WTC11 (cell line): ENCODE measurements at places on chromosomes 11 and 22. TPM values are rescaled to one million over a fixed set of nuclear protein-coding genes. Genes with fewer than 3 reads are reported as not detected.

TPH1 gene
- 0.07 to 0.14 TPM (median 0.11 TPM) in 3 replicates for total RNA-seq

ALG8 gene
- 63.8 to 72.2 TPM (median 67.2 TPM) in 3 replicates for total RNA-seq

OR52J3 gene
- total RNA-seq, result not detected in 3 replicates

TRIM48 gene
- total RNA-seq, result not detected in 3 replicates

GRCh38 chr11:12090061-12090591 is 20.3 kb upstream of the MICAL2 start:
- no peaks in the 10 kb centered on the region for H3K27me3 ChIP-seq
- no peak overlapping the region for H3K4me3 ChIP-seq
- no peaks in the 10 kb centered on the region for H3K36me3 ChIP-seq
- no peak for DNase-seq
- no peak overlapping the region for H3K27ac ChIP-seq

GRCh38 chr11:82757660-82758357 is 24.1 kb upstream of the FAM181B start:
- no peak overlapping the region for H3K4me3 ChIP-seq
- peaks cover 9% of the 10 kb centered on the region for H3K4me1 ChIP-seq
- no peak for DNase-seq
- no peaks in the 10 kb centered on the region for H3K27me3 ChIP-seq
- no peak overlapping the region for H3K27ac ChIP-seq
- H3K36me3 ChIP-seq, result no peaks in the 10 kb centered on the region

- H3K27ac ChIP-seq, result peak overlapping the region; percentile 98
- H3K36me3 ChIP-seq, result peaks cover 36% of the 10 kb centered on the region
- peaks cover 81% of the 10 kb centered on the region for H3K4me1 ChIP-seq
- DNase-seq, result no peak
- no peaks in the 10 kb centered on the region; the same call in 1 of the 2 replicates for H3K27me3 ChIP-seq
Measured at GRCh38 chr22:23229646-23230045, 49.3 kb downstream of the BCR start.

- peak overlapping the region; percentile 79 for H3K4me3 ChIP-seq
- peaks cover 32% of the 10 kb centered on the region for H3K4me1 ChIP-seq
- no peak for DNase-seq
Measured at GRCh38 chr11:65476632-65477148, 22.2 kb upstream of the MALAT1 start.

DNA sequence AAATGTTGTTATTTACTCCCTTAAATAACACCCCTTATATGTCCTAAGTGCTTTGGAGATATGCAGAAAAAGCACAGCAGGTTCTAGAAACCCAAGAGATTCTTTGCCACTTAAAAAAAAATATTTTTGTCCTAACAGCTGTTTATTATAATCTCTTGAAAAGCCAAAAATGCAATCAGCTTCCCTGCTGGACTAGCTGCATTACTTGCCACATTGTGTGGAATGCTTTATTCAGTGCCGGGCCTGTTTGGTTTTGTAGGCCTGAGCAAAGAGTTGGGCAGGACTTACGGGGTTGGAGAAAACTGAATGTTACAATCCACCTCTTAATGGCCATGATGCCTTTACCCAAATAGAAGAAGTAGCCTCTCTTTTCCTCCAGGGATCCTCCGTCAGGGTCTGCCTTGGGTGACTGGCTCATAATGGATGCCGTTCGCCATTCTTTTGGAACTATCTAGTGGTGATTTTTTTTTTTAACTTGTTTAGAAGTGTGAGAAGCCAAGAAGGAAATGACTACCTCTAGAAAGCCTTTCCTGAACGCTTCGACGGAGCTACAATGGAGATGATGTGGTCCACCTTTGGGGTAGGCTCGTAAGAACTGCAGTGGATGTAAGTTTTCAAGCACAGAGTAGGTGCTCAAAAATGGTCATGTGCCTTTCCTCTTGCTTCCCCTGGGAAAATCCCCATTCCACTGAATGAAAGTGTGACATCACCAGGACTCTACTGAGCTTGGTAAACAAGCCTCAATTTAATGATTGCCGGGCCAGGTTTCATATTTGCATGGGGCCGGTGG is 241.3 kb upstream of the NCAM1 start:
- no peak overlapping the region for H3K4me3 ChIP-seq
- no peaks in the 10 kb centered on the region for H3K27me3 ChIP-seq
- no peak overlapping the region for H3K27ac ChIP-seq

DNA sequence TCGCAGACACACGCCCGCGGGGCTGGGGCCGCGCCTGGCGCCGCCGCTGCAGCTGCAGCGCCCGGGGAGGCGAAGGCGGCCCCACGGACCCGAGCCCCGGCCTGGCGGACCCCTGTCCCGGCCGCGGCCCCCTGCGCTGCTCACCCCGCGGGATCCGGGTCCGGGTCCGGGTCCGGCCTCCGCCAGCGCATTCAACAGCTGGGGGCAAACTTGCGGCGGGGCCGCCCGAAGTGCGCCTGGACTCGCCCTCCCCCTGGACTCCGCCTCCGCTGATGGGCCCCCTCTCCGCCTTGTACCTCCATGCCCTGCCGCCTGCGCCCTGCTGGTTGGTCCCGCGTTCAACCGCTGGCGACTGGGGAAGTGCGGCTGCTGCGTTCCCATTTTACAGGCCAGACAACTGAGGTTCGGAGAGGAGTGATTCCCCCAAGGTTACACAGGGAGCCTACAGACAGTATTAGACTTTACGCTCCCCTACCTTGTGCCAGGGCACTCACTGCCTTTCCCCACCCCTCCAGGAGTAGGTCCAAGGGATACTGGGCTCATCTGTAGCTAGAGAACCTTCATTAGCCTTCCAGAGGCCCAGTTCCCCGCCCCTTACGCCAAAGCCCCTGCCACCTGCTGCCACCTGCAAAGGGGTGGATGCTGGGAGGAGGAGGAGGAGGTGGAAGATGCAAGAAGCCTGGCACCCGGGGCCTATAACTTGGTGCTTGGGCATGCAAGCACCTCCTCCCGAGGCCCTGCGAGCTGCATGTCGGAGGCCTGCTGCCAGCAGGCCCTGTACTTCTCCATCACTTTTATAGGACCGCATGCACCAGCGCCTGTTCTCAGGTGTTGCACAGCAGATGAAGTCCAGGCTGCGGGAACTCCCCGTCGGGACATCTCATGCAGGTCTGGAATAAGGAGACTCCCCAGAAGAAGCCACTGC is 694 bp upstream of the ELFN2 start:
- H3K27me3 ChIP-seq, result peaks cover 51% of the 10 kb centered on the region
- peak overlapping the region; percentile 57 for H3K4me3 ChIP-seq
- H3K4me1 ChIP-seq, result peaks cover 15% of the 10 kb centered on the region

DNA sequence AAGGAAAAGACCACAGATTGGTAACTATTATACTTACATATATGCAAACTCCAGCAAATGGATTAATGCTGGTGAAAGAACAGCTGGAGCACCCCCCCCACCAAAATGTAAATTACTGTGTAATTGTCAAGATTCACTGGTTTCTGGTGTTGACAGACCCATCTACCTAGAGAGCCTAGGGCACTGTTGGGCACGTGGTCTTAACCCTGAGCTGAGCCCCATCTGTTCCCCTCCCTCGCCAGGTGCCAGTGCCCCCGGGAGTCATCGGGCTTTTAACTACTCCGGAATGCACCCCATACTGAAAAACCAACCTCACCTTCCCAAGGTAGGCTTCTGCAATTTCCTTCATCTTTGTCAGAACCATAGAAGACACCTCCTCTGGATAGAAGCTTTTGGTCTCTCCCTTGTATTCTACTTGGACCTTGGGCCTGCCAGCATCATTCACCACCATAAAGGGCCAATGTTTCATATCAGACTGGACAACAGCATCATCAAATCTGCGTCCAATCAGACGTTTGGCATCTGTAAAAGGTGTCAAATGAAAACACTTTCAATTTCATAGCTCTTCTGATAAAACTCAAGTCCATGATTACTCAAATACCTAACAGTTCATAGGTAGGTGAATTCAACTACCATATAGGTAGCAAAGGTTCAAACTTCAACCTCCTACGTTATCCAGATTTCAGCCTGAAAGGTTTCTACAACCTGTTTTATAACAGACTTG is 1.5 kb downstream of the HSPA8 start:
- H3K4me1 ChIP-seq, result peaks cover 51% of the 10 kb centered on the region
- no peak for DNase-seq
- H3K4me3 ChIP-seq, result peak overlapping the region; percentile 96
